H4 (cell line): ENCODE measurements at places on chromosomes 3 and 15. TPM values are rescaled to one million over a fixed set of nuclear protein-coding genes. Genes with fewer than 3 reads are reported as not detected.

The GHRL gene
- not detected in 2 replicates for total RNA-seq

The MST1R gene
- 0.21 TPM in 1 of 2 replicates, not detected in the other for total RNA-seq

The CCDC13 gene
- total RNA-seq, result not detected in 2 replicates

The MEGF11 gene
- total RNA-seq, result 0.02 TPM in 1 of 2 replicates, not detected in the other

The EPB42 gene
- 0.04 TPM in 1 of 2 replicates, not detected in the other for total RNA-seq

DNA sequence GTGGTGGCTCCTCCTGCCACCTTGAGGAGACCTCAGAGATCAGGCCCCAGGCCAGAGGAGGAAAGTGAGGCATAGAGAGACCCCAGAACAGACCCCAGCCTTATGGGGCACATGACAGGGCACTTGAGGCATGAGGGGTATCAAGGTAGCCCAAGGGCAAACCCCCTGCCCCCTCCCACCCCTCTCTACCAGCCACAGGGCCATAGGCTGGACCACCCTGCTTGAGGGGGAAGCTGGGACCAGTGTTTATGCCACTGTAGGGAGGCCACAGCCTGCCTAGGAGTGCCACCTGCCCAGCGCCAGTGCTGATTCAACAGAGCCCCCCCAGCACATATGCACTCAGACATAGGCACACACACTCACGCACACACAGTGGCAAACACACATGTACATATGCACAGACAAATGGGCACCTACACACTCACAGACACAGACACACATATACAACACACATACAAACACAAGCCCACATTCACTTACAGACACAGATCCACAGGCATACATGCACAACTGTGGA lies 10.3 kb downstream of the MYL3 start:
- no peak for DNase-seq

DNA sequence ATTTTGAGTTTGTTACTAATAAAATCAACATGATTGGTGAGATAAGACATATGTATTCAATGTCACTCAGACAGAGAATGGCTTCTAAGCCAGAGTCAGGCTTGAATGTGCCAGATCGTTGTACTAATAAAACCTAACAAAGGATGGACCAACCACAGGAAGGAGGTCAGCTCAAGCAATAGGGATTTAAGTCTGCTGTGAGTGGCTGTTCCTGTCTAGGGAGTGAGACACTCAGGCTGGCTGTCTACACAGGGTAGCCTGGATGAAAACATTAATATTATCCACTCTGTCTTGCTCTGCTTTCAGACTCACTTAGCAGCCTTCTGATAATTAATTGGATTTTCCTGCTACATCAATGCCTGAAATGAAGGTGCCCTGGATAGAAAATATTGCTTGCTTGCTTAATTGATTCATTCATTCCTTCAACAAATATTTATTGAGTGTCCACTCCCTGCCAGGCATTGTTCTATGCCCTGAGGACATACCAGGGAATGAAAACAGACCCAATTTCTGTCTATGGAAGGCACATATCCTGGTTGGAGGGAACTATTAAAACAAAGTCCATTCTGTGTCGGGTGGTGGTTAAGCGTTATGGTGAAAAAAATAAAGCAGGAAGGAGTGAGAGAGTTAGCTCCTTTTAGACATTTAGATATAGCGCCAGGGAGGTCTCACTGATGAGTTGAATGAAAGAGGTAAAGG lies 239.4 kb downstream of the CHST2 start:
- no peak for DNase-seq

- DNase-seq, result no peak
These were observed 44.6 kb upstream of the FILIP1L start for GRCh38 chr3:100158918-100159330.

- DNase-seq, result no peak
These were observed 37.9 kb downstream of the GOLGA6A start for GRCh38 chr15:74044267-74045110.

DNA sequence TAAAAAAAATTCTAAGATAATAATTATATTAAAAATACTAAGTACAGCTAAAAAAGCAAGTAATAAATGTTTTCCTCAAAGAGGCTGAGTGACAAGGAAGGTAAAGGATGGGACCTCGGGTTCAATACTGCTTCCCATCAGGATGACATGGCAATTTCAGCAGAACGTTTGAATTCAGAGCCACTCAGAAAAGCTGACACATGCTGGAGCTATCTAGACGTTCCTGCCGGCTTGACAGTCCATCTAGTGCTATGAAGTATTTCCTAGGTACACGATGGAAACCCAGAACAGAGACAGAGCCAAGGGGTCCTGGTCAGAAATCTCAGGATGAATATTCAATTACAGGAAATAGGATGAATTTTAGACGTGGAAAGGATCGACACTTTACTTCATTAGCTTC lies 361.8 kb downstream of the FGF12 start:
- DNase-seq, result no peak

- DNase-seq, result no peak
These were observed 33.5 kb upstream of the PDZRN3 start for GRCh38 chr3:73658227-73658626.

DNA sequence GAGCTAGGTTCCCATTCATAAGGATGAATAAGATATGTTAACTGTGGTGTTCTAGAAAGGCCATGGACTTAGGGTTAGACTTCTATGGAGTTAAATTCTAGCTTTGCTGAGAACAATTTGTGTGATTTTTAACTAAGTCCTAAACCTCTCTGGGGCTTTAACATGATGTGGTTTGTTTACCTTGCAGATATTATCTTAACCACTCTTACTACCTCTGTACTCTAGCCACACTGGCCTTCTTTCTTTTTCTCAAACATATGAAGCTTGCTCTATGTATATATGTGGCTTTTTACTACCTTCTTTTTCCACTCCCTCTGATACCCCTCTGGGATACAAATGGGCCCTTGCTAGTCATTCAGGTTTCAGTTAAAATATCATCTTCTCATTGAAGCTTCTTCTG lies 108.4 kb downstream of the ZNF609 start:
- no peak for DNase-seq

GRCh38 chr3:186719945-186720739 lies 3.0 kb downstream of the KNG1 start:
- no peak for DNase-seq

- DNase-seq, result no peak
These were observed 659.7 kb downstream of the GRM7 start for GRCh38 chr3:7520593-7520992.

- DNase-seq, result no peak
These were observed 593 bp downstream of the FAM219B start for GRCh38 chr15:74906067-74906449.

- no peak for DNase-seq
These were observed 59.3 kb downstream of the PIK3R4 start for GRCh38 chr3:130687327-130687726.

DNA sequence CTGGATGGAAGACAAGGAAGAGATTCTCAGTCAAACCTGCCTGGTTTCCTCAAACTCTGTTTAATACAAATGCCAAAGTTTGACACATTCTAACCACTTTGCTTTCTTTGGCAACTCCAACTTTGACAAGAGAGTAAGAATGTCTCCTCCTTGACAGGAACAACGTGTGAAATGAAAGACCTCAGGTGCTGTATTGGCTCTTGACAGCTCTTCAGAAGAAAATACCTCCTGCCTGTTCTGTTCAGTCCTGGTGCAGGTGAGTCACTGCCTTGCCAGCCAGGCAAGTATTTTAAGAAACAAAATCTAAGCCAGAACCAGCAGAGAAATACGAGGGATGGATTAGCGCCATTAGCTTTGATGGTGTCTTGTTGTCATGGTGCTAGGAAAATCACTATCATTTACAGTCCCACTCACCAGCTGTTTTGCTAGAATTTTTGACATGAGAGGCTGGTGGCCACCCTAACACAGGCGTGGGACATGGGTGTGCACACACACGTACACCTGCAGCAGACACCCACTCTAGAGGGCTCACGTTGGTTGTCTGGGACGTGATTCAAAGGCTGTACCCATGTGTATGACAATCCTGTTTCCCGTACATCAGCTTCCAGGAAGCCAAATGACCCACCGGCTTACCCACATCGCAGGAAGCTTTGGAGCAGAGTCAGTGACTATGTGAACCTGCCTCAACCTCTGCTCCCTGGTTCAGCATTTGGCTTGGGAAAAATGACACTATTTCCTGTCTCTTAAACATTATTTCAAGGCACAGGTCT lies 60.4 kb downstream of the CCNL1 start:
- DNase-seq, result no peak

- no peak for DNase-seq
These were observed 45.2 kb upstream of the ARRDC4 start for GRCh38 chr15:97915261-97915660.

DNA sequence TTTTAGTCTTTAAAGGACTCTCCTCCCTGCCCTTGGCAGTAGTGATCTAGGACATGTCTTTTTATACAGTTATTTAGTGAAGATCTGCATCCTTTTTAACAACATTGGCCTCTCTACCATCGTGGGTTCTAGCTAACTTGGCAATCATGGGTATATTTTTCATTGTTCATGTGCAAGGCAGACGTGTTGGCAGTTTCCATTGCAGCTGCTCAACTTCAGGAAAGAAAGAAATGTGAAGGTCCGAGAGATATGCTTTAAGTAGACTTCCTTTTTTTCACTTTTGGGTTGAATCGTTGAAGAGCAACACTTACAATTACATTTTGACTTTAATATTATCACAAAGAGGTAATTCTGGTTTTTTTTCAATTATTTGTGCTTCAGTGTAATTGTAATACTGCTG lies 172.6 kb downstream of the SATB1 start:
- no peak for DNase-seq

GRCh38 chr3:141371882-141372281 lies 3.6 kb downstream of the ZBTB38 start:
- DNase-seq, result no peak

DNA sequence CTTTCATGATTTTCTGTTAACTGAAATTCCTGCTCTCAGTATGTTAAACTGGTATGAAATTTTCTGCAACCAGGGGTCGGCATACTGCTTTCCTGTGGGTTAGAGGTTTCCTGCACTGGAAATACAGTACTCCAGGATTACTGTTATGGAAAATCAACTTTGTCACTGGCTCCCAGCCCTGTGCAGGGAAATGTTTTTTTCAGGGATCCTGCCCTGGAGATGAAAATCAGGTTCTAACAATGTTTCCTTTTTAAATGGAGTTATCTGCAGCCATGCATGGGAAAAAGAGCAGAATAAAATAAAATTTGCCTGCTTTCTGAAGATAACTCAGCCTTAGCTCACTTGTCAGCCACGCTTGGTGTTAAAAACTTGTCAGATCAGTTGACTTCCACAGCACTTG lies 220.4 kb downstream of the IL5RA start:
- DNase-seq, result no peak

DNA sequence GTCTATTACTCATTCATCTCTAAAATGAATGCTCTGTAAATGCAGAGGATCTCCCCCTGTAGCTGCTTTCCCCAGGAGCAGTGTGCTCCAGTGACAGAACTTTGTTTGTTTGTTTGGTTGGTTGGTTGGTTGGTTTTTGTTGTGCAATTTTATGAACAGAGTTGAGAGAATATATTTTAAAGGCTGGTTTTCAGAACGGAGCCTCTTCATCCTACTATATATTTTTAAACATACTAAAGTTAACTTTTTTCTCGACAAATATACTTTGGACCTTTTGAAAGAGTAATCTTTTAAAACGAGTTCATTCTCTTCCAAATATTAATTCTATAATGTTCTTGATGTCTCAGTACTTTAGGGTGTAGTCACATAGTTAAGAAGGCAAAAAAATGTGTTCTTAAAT lies 20.2 kb downstream of the RYR3 start:
- DNase-seq, result no peak

GRCh38 chr3:142500211-142500610 lies 52.4 kb upstream of the XRN1 start:
- DNase-seq, result no peak
